ENCODE measurements at places on chromosomes 2 and 18. TPM values are rescaled to one million over a fixed set of nuclear protein-coding genes. Genes with fewer than 3 reads are reported as not detected.

DPY30 gene
- 55.9 TPM for total RNA-seq

NDUFS1 gene
- total RNA-seq: 81.6 TPM

DOK1 gene
- total RNA-seq: 0.56 TPM

TRIM43 gene
- total RNA-seq: not detected

Measured in esophagus mucosa (tissue), 1 donor.